Adipocyte (in vitro differentiated cells): ENCODE measurements at places on chromosomes 5 and 9.

DNA sequence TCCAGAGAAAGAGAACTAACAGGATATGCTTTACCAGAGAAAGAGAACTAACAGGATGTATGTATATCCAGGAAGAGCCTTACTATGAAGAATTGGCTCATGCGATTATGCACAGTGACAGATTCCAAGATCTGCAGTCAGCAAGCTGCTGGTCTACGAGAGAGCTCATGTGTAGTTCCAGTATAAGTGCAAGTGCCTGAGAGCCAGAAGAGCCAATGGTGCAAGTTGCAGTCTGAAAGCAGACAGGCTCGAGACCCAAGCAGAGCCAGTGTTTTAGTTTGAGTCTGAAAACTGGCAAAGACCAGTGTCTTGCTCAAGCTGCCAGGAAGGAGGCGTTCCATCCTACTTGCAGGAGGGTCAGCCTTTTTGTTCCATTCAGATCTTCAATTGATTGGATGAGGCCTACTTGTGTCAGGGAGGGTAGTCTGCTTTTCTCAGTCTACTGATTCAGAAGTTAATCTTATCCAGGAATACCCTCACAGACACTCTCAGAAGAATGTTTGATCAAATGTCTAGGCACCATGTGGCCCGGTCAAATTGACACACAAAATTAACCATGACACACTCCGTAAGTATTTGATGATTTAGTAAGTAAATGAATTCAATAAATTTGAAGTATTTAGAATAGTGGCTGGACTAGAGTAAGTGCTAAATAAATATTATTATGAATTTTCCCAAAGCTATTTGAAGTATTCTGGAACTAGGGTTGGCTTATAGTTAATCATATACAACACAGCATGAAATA is 372.1 kb upstream of the SGCD start:
- DNase-seq, result no peak

- no peak for DNase-seq
Observed at GRCh38 chr5:89844548-89844947, 565.0 kb downstream of the CETN3 start.

DNA sequence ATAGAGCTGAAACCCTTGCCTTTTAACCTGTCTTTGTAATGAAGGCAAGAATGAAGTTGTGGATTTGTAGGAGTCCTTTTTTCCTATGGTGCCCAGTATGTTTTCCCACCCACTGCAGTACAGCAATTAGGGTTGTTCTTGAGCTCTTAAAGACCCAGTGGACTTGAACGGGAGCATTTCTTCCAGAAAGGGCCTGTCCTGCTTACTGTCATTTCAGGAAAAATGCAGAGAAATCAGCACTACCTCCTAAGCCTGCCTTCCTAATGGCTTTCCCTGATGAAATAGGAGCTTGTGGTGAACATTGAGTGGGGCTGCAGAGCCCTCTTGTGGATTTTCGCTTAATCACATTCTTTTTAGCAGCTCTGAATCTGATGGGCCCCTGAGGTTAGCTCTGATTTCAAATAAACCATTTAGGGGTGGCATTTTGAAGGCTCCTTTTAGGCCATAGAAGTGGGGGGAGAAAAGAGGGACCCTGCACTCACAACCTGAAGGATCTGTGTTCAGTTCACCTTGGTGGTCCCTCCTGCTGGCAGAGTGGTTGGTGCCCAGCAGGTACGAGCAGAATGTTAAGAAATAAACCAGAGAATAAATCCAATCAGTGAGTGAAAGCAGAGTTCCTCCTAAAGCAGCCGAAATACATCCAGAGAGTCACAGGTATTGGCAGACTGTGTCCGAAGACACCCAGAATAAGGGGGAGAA is 188.0 kb upstream of the KLF9 start:
- DNase-seq, result peak; percentile 93

GRCh38 chr9:18238752-18239447 is 235.1 kb upstream of the ADAMTSL1 start:
- DNase-seq, result peak; percentile 66

DNA sequence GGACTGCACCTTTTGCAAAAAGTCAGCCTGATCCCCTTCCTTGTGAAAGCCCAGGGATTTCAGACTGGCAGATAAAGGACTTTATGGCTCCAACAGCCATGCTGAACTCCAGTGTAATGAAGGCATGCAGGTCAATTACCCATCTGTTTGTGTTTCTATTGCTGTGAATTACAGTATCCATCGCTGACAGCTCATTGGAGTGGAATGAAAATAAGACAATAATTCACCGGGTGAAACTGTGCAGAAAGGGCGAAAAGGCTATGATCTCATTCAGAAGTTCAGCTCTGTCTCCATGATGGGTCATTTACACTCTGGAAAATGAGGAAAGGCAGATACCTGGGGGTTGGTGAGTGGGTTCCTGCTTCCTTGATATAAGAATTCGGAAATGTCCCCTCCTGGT is 148.0 kb downstream of the BRINP1 start:
- no peak for DNase-seq

GRCh38 chr5:166341740-166342337 is 1949.6 kb upstream of the WWC1 start:
- no peak for DNase-seq

GRCh38 chr5:1725641-1726468 is 73.8 kb downstream of the MRPL36 start:
- no peak for DNase-seq

DNA sequence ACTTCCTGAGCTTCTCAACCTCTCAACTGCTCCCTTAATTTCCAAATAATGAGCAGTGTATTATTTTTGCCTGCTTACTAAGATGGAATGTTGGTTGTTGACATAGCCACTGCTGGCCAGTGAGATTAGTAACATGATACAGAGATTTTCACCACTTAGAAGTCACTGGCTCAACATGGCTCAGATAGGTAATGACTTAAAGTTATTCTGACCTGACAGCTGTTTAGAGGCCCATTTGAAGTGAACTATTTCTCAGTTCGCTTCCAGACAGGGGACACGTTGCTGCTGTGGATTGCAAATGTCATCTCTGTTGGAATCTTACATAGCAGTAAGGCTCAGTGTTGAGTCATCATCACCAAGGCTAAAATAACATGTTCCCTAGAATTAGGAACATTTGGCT is 490.2 kb downstream of the TLE4 start:
- peak; percentile 93 for DNase-seq

DNA sequence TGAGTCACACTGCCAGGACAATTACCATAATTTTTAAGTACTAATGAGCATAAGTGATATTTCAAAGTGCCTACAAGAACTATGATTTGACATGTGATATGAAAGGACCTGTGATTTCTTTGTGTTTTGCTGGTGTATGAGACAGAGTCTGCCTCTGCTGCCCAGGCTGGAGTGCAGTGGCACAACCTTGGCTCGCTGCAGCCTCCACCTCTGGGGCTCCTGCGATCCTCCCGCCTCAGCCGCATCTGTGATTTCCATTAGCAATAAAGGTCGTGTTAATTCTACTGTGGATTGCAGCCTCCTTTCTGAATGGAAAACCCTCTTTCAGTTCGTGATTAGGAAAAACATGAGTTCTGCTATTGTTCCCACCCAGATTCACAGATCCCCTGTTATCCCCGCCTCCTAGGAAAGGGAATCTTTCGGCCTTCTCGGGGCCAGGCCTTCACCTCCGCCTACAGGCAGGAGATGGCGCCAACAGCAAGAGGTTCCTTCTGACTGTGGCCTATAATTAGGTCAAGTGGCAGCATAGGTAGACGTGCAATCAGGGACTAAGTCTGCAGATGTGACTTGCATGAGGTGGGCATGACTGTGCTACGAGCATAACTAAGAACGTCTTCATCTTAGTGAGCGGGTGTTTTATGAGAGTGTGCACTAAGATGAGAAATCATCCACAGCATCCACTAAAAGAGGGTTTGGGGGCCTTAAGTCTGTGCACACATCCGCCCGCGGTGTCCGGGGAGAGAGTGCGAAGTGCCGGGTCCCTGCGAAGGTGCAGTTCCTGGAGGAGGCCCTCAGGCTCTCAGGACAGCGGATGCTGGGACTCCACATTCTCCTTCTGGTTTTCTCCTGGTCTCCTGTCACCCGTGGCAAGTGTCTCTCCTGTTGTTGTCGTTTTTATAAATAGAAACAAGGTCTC is 23.1 kb downstream of the TRIM7 start:
- peak; percentile 81 for DNase-seq

DNA sequence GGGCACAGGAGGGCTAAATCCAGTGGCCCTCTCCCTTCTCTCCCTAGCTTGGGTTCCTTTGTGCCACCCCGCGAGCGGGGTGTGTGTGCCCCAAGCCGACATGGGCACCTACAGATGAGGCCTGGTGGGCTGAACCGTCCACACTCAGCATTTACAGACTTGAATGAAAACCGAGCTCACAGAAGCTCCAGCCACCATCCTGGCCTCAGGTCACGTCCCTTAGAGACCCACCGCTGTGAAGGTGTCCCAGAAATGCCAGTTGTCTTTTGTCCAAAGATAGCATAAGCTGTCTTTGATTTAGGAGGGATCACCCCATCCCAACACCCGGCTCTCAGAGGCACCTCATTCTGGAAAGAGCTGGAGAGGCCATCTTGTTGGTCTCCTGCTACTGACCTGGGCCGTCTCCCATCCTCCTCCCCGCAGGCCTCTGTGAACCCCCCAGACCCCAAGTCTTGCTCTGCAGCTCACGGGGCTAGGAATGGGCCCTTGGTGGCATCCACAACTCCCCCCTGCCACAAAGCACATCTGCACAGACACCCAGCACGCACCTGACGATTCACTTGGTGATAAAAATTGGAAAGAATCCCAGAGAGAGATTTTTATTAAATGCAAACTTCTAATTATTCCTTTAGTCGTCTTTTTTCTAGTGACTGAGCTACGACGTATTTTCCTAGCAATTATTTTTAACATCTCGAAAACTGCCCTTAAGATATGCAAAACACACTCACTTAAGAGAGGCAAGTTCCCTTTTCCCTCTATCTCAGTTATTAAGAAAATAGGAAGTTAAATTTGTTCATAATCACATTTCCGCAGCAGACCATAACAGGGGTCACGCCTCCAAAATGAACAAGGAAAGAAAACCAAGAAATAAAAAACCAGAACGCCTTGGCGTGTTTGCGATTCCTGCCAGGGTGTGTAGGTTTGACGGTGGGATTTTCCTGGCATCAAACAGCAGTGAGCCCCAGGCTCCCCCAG is 80.5 kb upstream of the LMX1B start:
- DNase-seq, result no peak

DNA sequence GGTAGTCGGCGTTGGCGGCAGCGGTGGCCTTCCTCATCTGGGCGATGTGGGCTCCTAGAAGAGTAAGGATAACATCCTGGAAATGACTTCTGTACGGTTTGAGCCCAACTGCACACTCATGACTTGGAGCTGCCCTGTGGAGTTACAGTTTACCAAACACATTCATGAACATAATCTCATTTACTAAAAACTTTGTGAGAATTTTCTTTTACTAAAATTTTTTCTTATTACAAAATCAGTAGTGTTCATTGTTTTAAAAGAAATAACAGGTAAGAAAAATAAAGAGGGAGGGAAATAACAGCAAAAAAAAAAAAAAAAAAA is 5.3 kb downstream of the FOXE1 start:
- no peak for DNase-seq

DNA sequence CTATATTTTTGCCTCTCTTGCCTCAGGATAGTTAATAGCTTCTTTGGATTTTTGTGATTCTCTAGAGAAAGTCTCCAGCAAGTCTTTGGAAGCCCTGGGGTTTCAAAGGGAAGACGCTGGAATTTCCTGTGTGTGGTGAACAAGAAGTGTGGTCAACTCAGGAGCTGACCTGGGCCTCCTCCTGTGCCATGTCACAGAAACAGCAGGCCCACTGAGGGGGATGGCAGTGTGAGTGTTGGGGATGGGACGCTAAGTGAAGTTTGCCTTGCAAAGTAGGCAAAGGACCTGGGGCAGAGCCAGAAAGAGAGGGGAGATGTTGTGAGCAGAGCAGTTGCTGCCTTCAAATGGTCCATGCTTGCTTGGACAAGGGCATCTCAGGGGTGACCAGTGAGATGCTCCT is 226.3 kb downstream of the DMRT2 start:
- DNase-seq, result no peak

DNA sequence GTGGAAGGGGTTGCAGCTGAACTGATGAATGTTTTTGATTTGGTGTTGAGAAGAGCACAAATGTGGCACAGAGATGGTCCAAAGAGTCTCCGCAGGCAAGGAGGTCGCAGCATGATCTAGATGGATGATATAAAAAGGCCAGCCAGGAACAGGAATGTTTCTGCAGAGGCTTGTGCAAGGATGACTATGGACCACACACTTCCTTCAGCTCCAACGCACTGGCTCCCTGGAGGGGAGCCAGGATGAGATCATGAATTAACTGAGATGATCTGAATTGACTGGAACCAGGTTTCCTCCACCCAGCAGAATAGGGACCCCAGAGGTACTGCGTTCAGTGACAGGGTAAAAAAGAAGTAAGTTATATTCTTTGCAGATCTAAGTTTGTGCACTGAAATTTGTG is 89.0 kb downstream of the ARSB start:
- DNase-seq, result peak; percentile 62

DNA sequence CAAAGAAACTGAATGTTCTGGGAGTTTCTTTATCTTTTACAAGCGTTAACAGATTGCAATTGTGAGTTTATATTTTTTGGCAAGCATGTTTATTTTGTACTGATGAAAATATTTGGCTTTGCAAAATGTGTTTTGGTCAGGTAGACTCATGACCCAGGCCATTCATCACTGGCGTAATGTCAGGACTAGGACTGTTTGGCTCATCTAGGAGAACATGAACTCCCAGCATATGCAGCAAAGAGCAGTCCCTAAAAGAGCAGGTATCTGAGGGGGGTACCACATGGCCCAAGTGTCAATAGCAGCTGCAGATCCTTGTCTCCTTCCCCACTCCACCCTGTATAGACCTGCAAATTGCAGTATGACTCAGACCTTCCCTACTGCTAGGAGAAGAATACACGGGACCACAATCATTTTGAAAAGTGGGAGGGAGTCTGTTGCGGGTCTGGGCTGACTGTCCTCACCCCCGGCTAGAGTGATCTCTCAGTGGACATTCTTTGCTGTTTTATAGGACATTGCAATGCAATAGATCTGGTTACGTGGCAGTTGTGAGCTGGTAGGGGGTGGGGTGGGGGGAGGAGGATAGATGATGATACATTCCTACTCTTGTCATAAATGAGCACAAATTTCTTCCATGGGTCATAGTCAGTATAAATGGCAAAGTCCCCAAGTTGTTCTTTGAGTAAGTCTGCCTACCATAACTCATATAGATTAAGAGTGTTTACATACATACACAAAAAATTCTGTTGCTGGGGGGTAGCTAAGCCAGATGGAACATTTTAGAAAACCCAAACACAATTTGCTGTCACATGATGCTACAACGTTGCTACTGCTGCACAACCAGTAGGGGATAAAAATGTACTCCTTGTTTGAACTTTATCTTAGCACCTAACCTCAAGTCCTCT is 20.8 kb upstream of the SNCAIP start:
- no peak for DNase-seq
